Suprapubic skin (tissue), 4 donors: ENCODE measurements at places on chromosomes 13 and 19. TPM values are rescaled to one million over a fixed set of nuclear protein-coding genes. Genes with fewer than 3 reads are reported as not detected.
A peak's percentile ranks its signal among the peaks of the same experiment; 100 is the strongest.

The CC2D1A gene
- total RNA-seq: 50.5 TPM

The KLHL1 gene
- not detected for total RNA-seq

The PNMA8B gene
- total RNA-seq: 1.8 TPM

GRCh38 chr13:96771486-96772367 lies 222.5 kb downstream of the OXGR1 start:
- DNase-seq: no peak

DNA sequence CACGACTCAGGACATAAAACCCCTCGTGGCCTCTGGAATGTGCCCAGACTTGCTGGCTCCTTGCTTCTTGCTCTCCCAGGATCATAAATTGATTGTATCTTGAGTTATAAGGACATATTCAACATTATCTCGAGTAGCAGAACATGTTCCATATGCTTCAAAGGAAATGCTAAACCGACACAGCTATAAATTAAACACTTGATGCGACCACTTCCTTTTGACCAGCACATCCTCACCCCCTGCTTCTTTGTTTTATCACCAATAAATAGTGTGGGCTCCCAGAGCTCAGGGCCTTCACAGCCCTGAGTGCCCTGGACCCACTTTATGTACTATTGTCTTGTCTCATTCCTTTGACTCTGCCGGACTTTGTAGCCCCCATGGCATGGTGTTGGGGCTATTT lies 157.0 kb upstream of the PABPC3 start:
- DNase-seq: no peak

DNA sequence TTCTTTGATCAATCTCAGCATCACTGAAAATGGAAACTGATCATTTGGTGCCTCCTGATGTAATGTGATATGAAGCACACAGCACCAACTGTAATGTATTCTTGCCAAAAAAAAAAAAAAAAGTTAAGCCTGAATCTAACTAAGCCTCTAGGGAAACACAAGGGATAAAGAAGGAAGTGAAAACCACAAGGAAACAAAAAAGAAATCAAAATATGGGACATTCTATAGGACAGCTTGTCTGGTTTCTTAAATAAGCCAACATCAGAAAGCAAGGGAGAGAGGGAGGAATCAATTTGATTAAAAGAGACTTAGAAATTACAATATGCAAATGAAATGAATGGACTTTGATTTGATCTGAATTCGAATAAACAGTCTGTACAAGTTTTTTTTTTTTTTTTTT lies 20.6 kb upstream of the METTL21C start:
- no peak for DNase-seq

DNA sequence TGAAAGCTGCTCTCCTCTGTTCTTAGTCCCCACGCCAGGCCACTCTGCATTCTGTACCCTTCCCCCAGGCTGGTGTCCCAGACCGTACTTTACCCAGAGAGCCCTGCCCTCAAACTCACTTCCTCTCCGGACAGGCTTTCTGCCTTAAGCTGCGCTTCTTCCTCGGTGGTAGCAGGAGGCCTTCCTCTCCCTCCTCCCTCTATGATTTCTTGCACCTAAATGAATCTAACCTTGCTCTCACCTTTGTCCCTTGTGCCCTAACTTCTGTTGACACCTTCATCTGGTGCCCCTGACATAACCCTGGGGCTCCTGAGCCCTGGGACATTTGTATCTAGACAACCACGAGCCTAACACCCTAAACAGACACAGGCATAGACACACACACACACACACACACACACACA lies 29.6 kb upstream of the CEACAM21 start:
- DNase-seq: no peak

- DNase-seq: no peak
Observed at GRCh38 chr19:18657590-18658365, 20.9 kb downstream of the KLHL26 start.

GRCh38 chr19:43457809-43458208 lies 7.6 kb downstream of the LYPD3 start:
- no peak for DNase-seq

DNA sequence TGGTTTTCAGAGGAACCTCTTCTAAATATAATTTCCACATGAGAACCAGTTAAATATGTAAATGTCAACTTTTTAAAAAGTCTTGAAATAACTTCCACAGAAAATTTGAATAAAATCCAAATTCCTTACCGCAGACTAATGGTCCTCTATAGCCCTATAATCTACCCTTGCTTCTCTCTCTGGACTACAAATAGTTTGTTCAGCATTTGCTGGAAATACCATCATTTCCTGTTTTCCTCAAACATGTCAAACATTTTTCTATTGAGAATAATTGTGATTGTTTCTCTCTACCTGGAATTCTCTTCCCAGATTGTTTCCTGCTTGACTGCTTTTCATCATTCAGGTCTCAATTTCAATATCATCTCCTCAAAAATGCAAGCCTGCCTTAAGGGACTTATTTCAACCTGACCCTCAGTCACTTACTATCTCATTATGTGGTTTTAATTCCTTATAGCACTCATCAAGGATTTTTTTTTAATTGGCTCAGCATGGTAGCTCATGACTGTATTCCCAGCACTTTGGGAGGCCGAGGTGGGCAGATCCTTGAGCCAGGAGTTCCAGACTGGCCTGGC lies 898.9 kb upstream of the MIR17HG start:
- no peak for DNase-seq

DNA sequence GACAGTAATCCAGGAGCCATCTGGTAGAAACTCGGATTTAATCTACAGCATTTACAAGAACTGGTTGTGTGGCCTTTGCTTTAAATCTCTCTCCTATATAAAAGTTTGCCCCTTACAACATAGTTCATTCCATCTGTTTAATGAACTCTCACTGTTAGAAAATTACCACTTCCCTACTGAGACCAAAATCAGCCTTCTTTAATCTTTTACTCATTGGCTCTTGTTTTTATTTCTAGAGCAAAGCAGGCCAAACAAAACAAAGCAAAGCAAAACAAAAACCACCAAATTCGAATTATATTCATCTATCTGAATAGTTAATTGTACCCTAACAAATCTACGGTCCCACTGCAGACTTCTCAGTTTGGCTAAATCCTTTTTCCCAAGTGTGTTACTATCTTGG lies 127.0 kb downstream of the UGGT2 start:
- DNase-seq: no peak

DNA sequence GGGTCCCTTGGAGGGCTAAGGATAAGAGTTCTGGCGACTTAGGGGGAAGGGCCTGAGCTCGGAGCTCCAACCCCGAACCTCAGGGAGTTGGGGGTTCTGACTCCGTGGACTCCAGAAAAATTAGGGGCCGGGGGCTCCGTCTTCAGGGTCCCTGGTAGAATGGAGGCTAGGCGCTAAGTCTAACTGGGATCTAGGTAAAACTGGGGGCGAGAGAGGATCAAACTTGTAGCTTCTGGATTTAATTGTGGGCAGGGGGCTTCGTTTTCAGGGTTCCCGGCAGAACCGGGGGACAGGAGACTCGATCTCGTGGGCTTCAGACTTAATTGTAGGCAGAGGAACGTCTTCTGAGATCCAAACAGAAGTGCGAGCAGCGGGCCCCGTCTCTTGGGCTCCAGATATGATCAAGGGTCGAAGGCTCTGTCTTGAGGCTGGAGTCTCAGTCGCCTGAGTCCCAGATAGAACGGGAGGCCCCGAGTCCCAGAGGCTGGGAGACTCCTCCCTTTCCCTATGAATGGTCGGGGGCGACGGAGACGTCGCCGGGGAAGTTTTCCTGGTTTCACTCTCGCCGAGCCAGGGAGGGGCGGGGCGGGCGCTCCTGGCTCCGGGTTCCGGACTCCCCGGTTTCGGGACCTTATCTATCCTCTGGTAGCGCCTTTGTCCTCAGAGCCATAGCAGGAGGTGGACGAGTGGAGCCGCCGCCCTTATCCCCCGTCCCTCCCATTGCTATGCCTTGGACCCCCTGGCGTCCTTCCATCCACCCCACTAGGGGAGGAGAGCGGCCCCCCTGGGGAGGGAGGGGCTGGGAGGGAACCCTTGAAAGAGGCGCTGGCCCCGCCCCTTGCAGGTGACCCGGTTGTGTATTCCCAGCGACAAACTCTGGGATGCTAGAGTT lies 1.3 kb downstream of the NECTIN2 start:
- DNase-seq: peak; percentile 87
